ENCODE measurements at places on chromosomes 4 and X.

DNA sequence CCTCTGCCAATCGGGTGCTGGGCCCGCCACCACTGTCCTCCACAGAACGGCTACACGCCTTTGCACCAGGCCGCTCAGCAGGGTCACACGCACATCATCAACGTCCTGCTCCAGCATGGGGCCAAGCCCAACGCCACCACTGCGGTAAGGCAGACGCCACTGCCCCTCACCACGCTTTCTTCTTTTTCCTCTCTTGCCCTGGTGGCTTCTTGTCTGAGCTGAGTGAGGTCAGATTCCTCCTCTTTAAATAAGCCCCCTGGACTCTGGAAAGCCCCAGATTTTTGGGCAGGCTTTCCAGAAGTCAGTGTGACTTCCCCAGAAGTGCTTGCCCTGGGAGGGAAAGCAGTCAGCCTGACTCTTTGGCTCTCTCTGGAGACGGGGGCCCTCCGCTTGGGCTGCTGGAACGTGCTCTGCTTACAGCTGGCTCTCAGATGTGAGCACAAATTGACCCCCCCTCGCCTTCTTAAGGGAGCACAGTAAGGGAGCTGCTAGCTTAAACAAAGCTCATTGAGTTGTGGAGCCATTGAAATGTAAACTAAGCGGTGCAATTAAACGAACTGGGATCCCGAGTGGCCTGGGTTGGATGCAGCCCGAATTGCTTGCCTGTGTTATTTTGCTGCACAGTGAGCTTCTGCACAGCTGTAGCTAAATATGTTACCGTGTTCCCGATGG is 243.1 kb downstream of the ANK2 start:
- DNase-seq: no peak

DNA sequence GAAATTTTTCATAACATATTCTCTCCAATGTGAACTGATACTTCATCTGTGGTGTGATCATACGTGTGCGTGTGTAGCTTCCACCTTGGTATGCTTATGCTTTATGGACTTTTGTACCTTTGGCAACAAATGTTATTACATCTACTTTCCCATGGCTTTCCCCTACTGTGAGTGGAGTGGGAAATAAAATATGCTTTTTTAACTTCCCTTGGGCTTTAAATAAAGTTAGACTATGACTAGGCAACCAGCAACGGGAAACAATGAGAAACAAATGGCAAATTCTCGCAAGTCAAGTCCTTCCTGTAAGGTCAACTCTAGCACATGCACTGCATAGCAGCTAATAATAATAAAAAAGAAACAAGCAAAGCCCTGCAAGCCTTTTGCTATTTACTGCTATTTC is 205.0 kb upstream of the PDE5A start:
- DNase-seq: no peak

DNA sequence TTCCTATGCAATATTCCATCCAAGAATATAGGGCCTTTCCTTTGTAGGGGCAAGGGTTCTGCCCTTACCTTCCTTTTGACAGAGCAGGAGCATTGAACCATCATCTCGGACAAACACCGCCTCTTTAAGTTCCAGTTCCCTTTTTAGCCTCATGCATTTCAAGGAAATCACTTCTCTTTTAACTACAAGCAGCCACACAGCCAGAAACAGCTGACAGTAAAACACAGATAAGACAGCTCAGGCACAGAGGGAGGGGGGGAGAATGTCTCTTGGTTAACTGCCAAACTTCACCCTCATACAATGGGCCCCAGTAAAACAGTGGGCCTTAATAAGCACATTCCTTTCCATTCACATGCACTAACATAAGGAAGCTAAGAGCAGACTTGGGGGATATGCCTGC is 648.3 kb downstream of the GABRG1 start:
- no peak for DNase-seq

DNA sequence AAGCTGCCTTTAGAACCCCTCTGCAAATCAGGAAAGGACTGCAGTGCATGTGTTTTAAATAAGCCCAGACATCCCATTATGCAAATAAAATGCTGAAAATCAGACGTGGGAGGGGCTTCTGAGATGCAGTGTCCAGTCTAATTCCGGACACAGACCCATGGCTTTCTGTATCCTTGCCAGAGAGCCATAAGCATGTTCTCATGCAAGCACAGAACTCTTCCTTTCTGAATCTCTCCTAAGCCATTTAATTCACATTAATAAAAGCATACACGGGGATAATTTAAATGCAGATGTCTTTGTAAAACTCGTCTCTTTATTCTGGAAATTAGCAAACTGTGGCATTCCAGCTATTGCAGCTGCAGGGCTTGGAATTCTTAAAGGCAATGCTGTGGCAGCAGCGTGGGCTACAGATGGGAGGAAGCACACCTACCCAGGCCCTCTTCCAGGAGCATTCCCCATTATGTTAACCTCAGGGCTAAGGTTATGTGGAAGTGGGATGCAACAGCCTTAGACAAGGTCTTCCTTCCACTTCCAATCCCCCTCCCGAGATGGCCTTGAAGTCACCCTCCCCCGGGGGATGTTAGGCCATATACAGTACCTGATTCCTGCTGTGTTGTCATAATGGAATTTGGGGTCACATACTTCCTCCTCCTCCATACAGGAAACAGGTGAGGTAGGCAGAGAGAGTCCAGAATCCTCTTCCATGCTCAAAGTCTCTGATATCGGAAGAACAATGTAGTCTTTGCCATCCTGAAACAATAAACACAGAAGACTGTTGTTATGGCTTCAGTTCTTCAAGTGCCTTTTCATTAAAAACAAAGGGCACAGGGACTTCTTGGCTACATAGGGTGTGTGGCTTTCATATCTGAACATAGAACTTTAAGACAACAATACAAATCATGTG is 38.1 kb downstream of the KDR start:
- DNase-seq: no peak

- DNase-seq: peak; percentile 76
Measured at GRCh38 chr4:25484243-25484721, 107.2 kb downstream of the ANAPC4 start.

GRCh38 chr4:168955674-168956073 is 54.4 kb downstream of the CBR4 start:
- no peak for DNase-seq

DNA sequence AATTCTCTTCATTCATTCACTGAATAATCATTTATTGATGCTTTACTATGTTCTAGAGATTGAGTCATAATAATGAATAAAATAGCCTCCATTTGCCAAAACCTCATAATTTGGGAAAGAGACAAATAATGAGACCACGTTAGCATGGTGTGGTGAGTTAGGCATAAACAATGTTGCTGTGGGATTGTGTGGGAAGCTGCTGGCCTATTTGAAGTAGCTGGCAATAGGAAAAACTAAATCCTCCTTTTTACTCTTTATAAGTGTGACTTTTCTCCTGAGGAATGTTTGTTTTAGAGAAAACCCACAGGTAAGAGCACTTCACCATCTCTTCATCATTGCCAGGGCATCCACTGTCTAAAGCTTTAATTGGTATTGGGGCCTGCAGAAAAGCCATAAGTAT is 95.3 kb downstream of the AREG start:
- no peak for DNase-seq

GRCh38 chr4:30832639-30833038 is 112.5 kb downstream of the PCDH7 start:
- no peak for DNase-seq

GRCh38 chr4:86872135-86872534 is 20.1 kb downstream of the C4orf36 start:
- no peak for DNase-seq

GRCh38 chr4:11455201-11455835 is 26.6 kb upstream of the HS3ST1 start:
- no peak for DNase-seq

DNA sequence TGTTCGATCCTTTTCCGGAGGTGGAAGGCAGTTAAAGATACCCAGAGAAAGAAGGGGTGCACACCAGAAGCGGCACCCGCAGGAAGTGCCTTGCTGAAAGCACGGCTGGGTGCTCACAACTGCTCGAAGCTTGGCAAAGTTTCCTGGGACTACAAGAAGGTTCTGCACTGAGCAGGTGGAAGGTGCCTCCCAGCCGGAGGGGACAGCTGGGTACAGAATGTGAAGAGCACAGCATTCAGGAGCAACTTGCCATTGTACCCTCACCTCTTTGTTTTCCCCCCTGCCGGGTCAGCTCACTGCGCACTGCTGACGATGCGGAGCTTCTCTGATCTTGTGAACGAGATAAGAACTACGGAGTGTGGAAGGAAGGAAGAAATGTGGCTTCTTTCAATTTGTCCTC is 289.2 kb downstream of the FBXW7 start:
- no peak for DNase-seq

DNA sequence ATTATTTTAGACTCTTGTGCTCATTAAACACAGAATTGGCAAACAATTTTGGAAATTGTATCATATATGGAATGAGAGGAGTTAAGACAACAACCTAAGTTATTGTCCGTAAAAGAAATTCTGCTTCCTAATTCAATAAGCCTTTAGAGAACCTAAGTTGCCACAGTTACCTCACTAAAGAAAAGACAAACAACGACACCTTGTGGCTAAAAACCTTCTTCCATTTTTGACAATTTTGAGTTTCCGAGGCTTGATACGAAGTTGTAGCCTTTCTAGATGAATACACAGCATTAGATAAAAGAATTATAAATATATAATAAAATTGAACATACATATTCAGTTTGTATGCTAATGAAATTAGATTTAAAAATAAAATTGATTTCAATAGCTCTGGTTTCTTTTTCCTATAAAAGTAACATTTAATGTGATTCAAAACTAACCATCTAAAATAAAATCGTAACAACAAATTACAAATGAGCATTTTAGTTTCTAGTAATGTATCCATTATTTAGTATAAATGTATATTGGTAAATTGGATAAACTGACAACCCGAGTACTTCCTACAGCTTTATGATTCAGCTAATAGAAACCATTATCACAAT is 275.1 kb downstream of the GPM6A start:
- no peak for DNase-seq

- no peak for DNase-seq
Measured at GRCh38 chrX:115895678-115896329, 274.7 kb upstream of the AGTR2 start.

- no peak for DNase-seq
Measured at GRCh38 chrX:69496183-69496582, 7.9 kb upstream of the NALF2 start.

- no peak for DNase-seq
Measured at GRCh38 chr4:93178279-93178678, 650.3 kb upstream of the ATOH1 start.

GRCh38 chrX:106306391-106306947 is 138.4 kb downstream of the PWWP3B start:
- DNase-seq: no peak

Measured in epithelial cell of prostate (primary cell).